T-helper 9 cell (primary cell): ENCODE measurements at places on chromosomes 6 and 20.

DNA sequence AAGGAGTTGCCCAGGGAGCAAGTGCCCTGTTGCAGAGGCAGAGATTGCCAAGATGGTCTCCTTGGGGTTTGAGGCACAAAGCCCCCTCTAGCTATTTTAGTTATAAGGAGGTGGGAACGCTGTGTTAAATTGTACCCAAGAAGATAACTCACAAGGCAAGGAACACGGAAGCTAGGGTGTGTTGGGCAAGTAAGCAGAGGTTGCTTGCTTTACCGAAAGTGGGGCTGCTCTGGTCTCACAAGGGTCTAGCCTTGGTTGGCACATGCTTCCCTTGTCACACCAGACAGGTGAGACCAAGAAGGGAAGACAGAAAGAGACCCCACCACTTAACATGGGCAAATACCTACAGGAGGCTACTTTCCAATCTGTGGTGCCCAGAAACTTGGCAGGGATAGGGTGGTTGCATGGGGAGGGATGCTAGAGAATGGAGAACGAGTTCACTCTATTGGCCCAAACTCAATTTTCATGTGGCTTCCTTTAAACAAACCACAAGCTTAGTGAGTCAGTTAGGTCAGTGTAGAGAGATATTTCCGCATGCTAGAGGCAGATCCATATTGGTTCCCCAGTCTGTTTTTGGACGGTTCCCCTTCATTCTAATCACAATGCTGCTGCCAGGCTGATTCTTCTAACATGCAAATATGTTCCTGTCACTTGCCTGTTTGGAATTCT lies 42.4 kb downstream of the PLAGL1 start:
- no peak for DNase-seq

DNA sequence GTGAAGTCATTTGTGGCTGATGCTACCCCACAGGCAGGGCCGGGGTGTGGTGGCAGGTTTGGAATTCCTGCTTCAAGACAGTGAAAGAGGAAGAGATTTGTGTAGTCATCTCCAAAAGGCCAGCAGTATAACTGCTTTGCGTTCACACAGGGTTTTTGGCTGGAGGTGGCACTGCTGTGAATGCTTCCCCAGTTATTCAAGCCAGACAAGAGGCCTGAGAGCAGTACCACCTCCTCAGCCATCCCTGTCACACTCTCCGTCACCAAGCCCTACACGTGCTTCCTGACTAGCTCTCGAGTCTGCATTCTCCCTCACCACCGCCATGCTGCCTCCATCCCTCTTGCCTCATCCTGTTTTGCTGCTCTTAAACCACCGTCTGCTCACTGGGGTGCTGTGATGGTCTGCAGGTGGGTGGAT lies 23.9 kb downstream of the ARMC2 start:
- DNase-seq, result peak; percentile 16

DNA sequence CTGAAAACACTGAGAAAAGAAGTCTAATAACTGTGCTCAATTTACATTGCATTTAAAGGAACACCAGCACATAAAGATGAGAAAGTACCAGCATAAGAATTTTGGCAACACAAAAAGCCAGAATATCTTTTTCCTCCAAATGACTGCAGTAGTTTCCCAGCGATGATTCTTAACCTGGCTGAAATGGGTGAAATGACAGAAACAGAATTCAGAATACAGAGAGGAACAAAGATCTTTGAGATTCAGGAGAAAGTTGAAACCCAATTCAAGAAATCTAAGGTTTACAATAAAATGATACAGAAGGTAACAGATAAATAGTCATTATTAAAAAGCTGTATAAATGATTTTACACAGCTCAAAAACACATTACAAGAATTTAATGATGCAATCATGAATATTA lies 197.0 kb upstream of the EYS start:
- DNase-seq, result no peak

GRCh38 chr6:5737460-5737859 lies 269.3 kb downstream of the NRN1 start:
- DNase-seq, result no peak

DNA sequence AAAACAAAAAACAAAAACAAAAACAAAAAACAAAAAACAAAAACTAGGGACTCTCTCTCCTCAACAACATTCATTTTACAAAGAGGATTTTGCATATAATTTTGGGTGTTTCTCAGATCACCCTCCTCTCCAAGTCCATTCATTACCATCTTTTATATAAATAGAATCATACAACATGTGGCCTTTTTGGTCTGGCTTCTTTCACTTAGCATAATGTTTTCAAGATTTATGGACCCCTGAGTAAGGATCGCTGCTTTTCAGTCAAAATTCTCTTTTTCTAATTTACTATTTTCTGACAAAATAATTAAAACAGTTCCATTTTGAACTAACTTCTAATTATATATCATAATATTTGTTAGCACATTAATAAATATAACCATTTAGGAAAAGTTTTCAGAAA lies 94.8 kb downstream of the UBE3D start:
- DNase-seq, result no peak
